ENCODE measurements at places on chromosomes 7 and 10.

GRCh38 chr10:75553550-75553949 is 122.1 kb downstream of the LRMDA start:
- no peak for DNase-seq

GRCh38 chr10:5603848-5604170 is 62.6 kb downstream of the ASB13 start:
- no peak for DNase-seq

DNA sequence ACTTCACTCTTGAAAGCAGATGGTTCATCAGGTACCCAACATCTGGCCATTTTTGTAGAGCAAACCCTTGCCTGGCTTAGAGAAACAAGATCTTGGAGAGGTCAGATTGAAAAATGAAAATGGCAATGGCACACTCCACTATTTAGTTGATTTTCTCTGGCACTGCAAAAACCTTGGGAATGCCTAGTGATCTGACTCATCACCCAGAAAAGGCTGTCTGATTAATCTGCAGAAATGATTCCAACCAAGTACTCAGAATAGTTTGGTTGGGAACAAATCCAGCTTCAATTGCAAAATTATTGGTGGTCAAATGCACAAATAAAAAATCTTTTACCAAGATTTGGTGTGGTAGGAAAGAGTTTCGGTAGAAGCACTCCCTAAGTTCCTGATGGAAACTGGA is 351.2 kb downstream of the PHTF2 start:
- no peak for DNase-seq

DNA sequence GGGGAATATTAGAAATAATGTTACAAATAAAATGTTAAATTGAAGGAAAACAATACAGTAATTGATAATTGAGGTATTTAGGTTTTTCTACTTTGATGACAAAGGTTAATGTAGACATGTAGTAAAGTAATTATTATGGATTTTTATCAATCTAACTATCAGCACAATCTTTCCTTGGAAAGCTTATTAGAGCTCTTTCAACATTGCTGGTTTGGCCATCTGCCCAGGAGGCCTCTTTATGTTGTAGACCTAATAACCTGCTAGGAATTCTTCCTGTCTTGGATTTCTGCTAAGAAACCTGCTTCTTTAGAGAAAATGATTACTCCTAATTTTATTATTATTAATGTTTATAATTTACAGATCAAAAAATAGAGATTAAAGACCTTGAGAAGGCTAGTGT is 78.9 kb downstream of the CHRM2 start:
- no peak for DNase-seq

GRCh38 chr7:2680792-2681490 is 7.1 kb upstream of the AMZ1 start:
- peak; percentile 58 for DNase-seq

DNA sequence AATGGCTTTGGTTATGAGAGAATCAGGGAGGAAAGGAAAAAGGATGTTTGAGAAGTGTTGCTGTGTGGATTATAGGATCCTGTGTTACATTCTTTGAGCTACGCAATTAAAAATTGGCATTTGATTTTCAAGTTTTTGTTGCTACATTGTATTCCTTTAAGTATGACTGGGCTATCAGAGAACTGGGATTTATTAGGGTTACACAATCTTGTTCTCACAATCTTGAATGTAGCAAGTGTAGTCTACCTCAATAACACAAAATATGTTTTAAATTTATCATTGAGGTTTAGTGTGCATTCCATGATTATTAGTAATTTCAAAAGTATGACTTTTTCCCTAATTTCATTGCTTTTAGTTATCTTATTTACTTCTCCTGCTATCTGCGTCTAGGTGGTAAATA is 113.9 kb downstream of the CACNB2 start:
- DNase-seq: no peak

- DNase-seq: no peak
Observed at GRCh38 chr7:106019470-106019820, 56.4 kb downstream of the CDHR3 start.

- DNase-seq: no peak
Observed at GRCh38 chr7:34365611-34366010, 292.4 kb upstream of the NPSR1 start.

DNA sequence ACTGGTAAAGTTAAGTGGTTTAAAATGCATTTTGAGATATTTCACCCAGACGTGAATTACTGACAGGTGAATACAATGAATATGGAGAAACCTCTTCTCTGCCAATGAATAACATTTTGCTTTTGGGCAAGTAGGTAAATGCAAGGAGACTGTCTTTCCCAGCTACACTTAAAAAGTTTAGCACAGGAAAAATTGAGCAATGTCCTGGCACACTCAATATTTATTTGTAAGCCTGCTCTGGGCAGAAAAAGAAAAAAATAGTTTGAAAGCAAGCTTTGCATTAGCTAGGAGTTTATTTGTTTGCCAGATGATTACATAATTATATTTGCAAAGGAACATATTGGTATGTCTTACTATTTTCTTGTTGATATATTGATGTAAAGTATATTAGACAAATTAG is 624.2 kb downstream of the ACTR3B start:
- no peak for DNase-seq

DNA sequence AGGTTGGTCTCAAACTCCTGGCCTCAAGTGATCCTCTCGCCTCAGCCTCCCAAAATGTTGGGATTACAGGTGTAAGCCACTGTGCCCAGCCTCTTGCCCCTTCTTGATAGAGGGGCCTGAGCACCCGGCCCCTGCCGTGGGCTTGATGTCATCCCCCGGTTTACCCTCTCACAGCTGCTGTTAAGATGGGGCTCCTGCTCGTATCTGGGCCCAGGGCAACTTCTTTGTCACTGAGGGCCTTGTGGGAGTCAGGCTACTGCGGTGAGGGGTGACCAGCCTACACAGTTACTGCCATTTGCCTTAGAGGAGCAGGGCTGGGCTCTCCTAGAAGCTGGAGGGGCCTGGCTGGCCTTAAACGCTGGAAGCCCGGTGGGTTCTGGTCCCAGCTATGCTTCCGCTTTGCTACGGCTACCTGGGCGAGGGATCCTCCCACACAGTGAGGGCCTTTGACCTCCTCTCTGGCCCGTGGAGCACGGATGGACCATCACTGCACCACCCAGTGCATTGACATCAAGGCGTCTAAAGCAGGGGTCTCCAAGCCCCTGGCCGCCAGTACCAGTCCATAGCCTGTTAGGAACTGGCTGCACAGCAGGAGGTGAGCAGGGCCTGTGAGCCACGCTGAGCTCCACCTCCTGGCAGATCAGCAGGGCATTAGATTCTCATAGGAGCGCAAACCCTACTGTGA is 1.1 kb upstream of the TMEM130 start:
- no peak for DNase-seq

- DNase-seq: no peak
Observed at GRCh38 chr10:29501692-29502091, 133.1 kb downstream of the SVIL start.

- no peak for DNase-seq
Observed at GRCh38 chr7:29340696-29341095, 146.1 kb downstream of the CHN2 start.

DNA sequence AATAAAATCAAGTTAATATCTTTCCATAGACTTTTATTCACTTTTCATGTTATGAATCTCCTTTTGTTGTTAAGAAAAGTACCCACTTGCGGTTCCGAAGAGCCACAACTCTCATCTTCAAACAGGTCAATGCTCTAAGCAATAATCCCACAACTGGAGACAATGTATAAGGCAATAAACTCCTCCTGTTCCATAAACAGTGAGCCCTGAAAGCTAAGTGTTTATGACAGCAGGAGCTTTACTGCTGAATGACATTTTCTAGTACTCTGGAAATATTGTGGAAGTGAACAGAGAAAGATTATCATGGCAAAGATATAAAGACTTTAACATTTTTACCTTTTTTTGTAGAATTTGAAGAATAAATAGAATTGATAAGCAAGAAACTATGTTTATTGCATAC is 213.5 kb upstream of the MBL2 start:
- DNase-seq: no peak

- no peak for DNase-seq
Observed at GRCh38 chr10:80259405-80259871, 30.0 kb downstream of the MAT1A start.

GRCh38 chr7:76211216-76211615 is 9.5 kb downstream of the SRRM3 start:
- DNase-seq: no peak
